ENCODE measurements at places on chromosomes 5 and 9.
A peak's percentile ranks its signal among the peaks of the same experiment; 100 is the strongest.

GRCh38 chr9:32384364-32385151, at the start of gene ACO1:
ACO1 (plus strand) TSS chr9:32384643; CDS start chr9:32405507, 20,864 bp downstream.
- DNase-seq: peak; percentile 69

- no peak for DNase-seq
Measured at GRCh38 chr5:116303340-116303739, 218.5 kb downstream of the COMMD10 start.

DNA sequence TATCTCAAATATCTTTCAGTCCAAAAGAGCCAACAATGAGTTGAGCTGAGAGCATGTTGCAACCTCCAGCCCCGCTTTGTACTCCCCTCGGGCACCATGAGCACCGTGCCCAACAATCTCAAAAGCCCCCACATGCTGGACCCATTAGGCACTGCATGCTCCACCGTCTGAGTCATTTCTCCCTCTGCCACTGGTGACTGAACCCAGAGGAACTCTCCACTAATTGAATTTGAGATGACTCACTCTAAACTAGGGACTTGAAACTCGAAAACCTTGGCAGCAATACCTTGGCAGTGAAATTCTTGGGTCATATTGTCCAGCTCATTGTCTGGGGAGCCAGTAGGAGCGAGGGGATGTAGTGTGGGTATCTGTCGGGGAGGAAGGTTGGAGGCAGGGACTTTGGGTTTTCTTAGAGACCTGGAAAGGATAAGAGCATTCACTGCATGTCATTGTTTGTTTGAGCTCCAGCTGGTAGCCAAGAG, 49.9 kb upstream of the SLIT3 start:
- DNase-seq: no peak

- DNase-seq: no peak
Measured at GRCh38 chr9:4160249-4160648, 139.6 kb downstream of the GLIS3 start.

- DNase-seq: no peak
Measured at GRCh38 chr5:95864456-95864855, 41.9 kb upstream of the GLRX start.

- DNase-seq: no peak
Measured at GRCh38 chr5:78592735-78593386, 55.7 kb downstream of the LHFPL2 start.

All from NCI-H1417 (cell line).